ENCODE measurements at places on chromosomes 12 and 14.

GRCh38 chr12:53703756-53704155 is 23.5 kb downstream of the CALCOCO1 start:
- peak; percentile 13 for DNase-seq

DNA sequence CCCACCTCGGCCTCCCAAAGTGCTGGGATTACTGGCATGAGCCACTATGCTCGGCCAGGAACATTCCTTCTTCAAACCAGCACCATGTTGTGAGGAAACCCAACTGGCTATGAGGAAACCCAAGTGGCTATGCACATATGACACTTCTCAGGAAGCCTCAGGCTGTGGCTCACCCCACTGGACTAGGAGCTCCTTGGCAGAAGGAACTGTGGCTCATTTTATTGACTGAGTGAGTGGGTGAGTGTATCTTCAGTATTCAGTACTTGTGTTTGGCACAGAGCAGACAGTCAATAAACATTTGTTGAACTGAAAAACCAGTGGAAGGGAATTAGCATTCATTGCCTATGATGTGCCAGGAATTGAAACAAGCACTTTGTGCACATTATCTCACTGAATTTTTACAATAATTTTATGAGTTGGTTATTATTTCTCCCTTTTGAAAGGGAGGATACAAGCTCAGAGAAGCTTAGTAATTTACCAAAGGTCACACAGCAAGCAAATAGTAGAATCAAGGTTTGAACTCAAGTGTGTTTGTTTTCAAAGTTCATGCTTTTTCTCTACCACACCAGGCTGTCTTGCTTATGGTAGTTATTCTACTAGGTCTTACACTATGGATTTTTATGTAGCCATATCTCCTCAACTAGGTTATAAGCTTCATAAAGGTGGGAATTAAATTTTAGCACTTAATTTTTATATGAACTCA is 121.6 kb downstream of the VEZT start:
- no peak for DNase-seq

DNA sequence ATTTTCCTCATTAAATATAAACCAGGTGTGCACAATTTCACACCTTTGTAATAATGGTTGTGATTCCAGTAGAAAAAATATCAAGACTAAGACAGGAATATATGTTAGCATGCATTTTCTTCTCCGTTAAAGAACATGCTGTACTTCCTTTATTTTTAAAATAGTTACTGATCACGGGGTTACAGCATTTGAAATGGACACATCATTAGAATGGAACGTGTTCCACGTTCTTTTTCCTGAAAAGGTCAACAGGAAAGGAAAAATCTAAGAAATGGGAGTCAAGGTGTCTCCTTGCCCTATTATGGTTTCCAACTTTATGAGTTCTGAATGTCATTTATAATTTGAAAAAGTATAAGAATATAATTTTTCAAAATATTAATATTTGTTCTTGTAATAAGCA is 1325.7 kb downstream of the SLC16A7 start:
- DNase-seq: peak; percentile 71

- DNase-seq: no peak
Observed at GRCh38 chr12:80015660-80016059, 80.8 kb upstream of the PPP1R12A start.

DNA sequence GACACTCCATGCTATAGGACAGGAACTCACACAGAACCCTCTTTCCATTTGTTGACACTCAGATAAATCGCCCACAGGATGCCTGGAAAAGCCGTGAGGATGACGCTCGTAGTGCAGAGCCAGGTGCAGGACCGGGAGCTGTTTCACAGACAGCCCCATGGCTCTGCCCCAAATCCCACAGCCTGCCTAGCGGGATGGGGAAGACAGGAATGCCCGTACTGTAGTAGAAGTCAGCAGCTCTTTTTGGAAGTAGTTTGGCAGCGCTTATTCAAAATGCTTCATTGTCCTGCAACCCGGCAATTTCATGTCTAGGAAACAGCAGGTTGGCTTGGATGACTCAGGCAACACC is 41.6 kb downstream of the JAG2 start:
- DNase-seq: no peak

GRCh38 chr14:68968721-68969120 is 10.4 kb downstream of the ACTN1 start:
- no peak for DNase-seq

DNA sequence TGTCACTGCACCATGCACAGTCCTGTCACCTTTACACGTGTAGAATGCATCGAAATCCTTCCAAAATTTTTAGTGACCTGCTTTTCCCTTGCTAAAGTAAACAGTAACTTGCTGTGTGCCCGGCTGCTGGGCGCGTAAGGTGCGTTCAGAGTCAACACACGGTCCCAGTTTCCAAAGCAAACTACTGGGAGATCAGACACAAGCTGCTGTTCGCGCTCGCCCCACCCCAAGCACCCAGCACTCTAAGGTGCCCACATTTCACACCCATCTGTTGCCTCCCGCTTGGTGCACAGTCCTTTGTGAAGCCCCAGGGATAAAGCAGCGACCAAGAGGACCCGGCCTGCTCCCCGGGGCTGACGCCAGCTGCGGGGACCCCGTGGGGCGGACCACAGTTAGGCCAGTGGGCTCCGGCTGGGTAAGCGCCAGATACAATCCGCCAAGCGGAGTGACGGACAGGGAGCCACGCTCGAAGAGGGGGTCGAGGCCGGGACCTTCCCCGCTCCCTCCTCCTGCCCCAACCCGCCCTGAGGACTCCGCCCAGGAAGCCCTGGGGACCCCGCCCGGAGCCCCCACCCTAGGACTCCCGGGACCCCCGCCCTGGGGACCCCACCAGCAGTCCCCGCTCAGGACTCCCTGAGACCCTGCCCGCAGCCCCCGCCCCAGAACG is 633 bp downstream of the STX2 start:
- DNase-seq: peak; percentile 21

GRCh38 chr14:57760896-57761295 is 105.0 kb downstream of the SLC35F4 start:
- no peak for DNase-seq

DNA sequence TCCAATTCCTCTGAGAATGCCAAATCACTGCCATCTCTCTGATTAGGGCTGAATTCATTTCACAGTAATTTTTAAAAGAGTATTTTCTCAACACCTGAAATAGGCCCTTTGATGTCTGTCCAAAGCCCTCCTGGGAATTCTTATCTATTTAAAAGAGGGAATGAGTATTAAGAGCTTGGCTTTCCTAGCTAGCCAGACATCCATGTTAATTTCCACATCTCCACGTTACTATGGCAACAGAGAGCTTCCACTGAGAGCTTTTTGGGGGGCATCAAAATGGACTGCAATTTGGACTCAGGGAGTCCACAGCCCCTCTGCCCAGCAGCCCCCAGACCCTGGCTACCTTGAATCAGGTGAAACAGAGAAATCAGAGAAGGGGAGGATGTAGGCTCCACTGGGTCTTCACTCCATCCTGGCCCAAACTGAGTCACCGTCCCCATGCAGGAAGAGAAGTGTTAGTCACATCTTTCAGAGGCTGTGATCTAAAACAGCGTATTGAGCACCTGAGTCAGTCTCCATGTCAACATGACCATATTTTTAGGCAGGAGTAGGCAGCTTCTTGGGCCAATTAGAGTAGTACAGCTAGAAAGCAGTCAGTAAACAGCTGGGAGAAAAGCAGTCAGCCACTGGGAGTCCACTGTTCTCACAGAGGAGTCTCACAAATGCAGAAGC is 7.0 kb upstream of the FICD start:
- DNase-seq: no peak

DNA sequence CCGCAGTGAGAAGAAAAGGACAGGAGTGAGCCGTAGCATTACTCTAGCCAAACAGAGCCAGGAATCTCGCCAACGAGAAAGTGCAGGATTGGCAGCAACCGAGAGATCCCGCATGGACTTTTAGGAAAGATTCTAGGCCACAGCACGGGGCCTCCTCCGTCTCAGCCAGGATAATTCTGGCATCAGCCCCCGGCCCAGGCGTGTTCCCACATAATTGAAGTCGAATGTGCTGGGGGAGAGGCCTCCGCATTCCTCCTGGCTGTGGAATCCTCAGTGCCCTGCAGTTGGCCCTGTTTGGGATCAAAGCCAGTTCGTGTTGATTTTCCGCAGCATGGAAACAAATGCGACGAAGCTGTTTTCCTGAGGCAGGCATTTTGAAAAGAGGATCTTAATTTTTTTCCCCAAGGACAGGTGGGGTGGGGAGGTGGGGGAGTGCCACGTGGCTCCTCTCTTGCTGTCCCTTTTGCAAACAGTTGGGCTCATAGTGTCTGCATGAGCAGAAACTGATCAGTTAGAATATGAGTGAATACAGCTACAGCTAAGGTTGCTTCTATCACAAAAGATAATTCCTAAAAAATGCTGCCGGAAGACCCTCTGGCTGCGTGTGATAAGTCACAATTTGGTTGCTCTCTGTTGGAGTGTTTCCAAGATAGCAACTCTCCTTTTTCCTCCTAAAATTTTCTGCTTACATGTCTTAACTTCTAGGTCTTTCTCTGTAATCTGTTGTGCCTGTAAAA is 37.3 kb upstream of the ATXN2 start:
- peak; percentile 70 for DNase-seq

- peak; percentile 26 for DNase-seq
Observed at GRCh38 chr12:25755971-25756260, 202.6 kb upstream of the RASSF8 start.

DNA sequence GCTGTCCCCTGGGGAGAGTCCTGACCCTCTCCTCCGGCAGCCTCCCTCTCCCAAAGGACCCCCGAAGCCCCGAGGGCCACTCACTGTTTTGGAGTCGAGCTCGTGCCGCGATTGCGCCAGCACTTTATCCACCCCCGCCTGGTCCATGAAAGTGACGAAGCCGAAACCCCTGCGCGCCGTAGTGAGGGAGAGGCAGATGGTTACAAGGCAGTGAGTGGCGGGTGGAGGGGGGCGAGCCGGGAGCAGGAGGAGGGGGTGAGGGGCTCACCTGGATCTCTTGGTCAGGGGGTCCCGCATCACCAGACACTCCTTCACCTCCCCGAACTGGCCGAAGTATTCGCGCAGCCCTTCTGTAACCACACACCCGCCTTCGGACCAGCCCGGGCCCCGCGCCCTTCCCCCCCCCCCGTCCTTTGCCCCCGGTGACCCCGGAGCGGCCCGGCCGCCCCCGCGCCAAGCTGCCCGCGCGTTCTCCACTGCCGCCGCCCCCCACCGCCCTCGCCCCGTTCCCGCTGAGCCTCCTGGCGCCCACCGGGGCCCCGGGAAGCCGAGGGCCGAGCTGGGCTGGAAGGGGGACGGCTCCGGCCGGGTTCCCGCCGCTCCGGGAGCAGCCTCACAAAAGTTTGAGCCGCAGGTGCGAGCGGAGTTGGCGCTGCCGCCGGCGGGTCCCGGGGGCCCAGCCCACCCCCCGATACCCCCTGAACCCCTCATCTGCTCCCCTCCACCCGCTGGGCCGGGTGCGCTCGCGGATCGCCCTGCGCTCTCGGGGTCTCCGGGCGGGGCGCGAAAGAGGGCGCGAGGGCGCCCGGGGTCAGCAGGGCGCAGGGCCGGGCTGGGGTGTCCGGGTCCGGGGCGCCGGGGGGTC is 808 bp downstream of the MSI1 start:
- no peak for DNase-seq

DNA sequence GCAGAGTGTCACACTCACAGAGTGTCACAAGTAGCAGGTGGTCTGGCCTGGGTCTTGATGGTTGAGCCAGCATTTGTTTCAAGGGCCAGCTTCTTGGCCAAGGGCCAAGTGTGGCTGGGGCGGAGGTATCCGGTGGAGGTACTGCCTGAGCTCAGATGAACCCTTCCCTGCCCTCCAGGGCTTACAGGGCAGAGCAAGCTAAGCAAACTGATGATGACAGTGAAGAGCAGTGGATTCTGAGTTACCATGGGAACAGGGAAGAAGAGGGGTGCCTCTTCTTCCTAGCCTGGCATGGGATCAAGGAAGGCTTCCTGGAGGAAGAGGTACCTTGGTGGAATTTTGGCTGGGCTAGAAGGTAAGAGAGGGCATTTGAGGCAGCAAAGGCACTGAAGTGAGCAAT is 35.7 kb downstream of the MVK start:
- no peak for DNase-seq

- peak; percentile 89 for DNase-seq
Observed at GRCh38 chr12:53770281-53770680, 18.5 kb upstream of the CISTR start.

DNA sequence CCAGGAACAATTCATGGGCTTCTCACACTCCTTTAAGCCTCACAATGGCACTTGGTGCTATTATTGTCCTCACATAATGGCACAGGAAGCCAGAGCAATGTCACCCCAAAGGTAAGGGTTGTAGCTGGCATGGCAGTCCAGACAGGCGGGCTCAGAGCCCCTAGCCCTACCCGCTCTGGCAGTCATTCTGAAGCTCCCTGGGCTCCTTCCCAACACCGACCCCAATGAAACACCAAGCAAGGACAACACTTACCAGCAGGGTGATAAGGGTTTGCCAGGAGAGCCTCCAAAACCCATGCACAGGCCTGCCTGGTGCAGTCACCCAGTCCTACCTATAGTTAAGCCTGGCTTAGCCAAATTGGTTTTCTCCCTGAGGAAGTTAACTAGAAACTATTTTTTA is 30.8 kb downstream of the MAX start:
- no peak for DNase-seq

- no peak for DNase-seq
Observed at GRCh38 chr14:72186523-72186922, 254.3 kb downstream of the RGS6 start.

DNA sequence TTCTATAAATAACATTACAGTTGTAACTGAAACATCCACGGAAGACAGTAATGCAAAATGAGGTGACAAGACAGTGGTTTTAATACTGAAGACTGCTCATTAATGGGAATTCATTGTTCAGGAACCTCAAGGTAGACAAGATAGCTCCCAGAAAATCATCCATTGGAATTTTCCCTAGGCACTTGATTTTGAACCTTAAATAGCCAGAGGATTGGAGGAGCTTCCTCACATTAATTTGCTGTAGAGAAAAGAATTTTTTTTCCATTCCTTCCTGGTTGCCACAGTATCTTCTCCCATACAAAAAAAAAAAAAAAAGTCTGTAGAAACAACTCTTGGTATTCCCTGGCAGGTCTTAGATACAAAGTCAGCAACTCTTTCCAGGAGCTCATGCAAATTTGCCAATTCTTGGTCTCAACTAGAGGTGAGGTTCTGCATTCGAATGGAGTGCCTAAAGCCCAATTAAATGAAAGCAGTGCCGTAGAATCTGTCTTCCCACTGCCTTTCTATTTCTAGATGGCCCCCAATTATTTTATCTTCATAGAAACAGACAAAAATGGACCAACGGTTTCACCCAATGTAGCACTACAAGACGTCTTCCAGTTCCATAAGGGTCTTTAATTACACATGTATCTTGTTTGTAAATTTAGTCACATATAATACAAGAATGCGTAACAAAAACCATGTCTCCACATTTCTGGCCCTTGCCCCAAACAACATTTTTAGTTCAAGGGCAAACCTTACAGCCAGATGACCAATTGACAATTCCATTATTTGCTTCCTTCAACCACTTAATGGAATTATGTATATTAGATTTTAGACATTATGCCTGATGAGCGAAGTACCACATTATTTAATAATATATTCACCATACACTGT is 13.5 kb downstream of the SLC38A2 start:
- peak; percentile 38 for DNase-seq

- no peak for DNase-seq
Observed at GRCh38 chr12:99282624-99283023, 364.9 kb upstream of the GARIN6 start.

GRCh38 chr12:2801044-2801783 is 6.4 kb downstream of the FKBP4 start:
- DNase-seq: no peak

- peak; percentile 69 for DNase-seq
Observed at GRCh38 chr12:105480162-105480561, 149.7 kb downstream of the C12orf75 start.

GRCh38 chr14:100557658-100558057 is 29.6 kb downstream of the BEGAIN start:
- no peak for DNase-seq

GRCh38 chr12:123846340-123846739 is 84.2 kb downstream of the DNAH10 start:
- DNase-seq: no peak

- DNase-seq: peak; percentile 42
Observed at GRCh38 chr14:67487937-67488893, at the start of gene TMEM229B. Gene TMEM229B, minus strand, starts transcription at chr14:67488721. Its CDS starts 14,798 bp downstream, at chr14:67473923.

Measured in choroid plexus epithelial cell (primary cell).